ENCODE measurements at places on chromosomes 11 and 22. TPM values are rescaled to one million over a fixed set of nuclear protein-coding genes. Genes with fewer than 3 reads are reported as not detected.

Gene NCAM1
- 0.13 TPM for total RNA-seq

Gene PGR
- total RNA-seq, result 1.1 TPM

Gene RBMXL2
- total RNA-seq, result not detected

Gene ATG13
- total RNA-seq, result 72.3 TPM

Gene GLB1L3
- not detected for total RNA-seq

Gene SLC22A9
- not detected for total RNA-seq

Gene OR51I1
- 0.06 TPM for total RNA-seq

Measured in aortic smooth muscle cell (primary cell).